Progenitor cell of endocrine pancreas (in vitro differentiated cells): ENCODE measurements at places on chromosomes 2 and 18.

DNA sequence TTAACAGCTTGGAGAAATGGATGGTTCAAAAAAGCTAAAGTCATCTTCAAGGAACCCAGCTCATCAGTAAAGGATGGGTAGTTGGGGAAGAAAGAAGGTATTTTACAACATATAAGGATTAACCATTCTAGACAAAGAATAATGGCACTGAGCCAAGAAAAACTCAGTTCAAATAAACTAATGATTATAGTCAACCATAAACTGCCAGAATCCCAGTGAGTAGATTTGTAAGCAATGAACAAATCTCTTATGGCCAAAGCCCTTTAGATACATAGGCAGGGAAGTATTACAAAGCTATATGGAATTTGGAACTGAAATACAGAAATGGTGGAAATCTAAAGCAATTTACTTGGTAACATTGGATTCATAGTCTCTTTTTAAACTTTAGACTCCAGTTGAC, 92.4 kb upstream of the ZFP36L2 start:
- DNase-seq, result no peak

- no peak for DNase-seq
These were observed 584.2 kb downstream of the SUCLG1 start for GRCh38 chr2:83874712-83875430.

DNA sequence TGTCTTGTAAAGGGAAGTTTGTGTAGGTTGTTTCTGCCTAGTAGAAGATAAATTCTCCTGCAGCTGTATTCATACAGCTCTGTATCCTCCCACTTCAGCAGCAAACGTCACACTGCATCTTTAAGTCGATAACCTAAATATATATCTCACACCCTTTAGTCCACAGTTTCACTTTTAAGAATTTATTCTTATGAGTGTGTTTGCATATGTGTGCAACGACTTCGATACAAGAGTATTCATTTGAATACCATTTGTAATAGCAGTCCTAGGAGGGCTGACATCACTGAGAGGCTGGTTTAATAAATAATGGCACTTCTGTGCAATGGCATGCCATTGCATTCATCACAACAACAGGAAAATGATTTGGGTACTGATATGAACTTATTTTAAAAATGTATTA, 63.8 kb upstream of the MSH6 start:
- no peak for DNase-seq

DNA sequence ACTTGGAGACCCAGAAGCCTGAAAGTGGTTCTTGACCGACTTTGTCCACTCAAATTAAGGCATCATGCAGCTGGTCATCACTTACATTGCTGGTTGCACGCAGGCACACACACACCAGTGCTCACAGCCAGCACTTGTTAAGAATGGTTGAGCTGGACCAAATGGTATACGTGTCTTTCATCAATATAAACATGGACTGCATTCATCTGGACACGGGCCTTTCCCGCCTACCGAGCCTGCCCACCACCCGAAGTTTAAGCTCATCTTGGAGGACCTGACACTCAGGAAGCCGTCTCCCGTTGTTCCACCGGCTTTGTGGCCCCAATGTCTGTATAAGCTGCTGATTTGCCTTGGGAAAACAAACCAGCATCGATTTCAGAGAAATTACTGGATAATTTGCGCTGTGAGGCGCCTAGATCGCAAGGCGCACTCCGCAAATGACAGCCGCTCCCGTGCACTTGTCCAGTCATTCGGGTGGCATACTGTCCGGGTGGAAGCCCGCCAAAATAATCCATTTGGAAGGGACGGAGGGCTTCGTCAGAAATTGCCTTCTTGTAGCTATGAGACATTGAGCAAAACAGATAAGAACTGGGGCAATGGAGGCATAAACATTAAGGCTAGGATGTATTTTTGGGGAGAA, 40.1 kb upstream of the AKAIN1 start:
- no peak for DNase-seq

DNA sequence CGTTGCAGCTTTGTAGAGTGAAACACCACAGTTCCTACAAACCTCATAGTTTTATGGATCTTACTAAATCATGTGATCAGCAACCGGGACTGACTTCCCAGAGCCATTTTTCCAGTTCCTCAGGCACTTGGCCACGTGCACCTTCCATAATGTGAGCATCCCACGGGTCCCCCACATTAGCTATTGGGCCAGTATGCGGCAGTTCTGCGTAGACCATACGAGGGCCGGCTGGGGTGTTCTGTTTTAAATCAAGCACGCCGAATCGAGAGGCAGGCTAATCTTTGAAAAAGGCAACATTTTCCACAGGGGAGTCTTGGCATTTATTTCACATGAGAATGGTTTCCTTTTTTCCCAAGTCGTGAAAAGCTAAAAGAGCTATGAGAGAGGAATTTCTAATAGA, 135.6 kb upstream of the CCDC195 start:
- no peak for DNase-seq

GRCh38 chr18:9696112-9696511, 12.0 kb upstream of the RAB31 start:
- DNase-seq, result no peak

- no peak for DNase-seq
These were observed 205.1 kb upstream of the DPP10 start for GRCh38 chr2:114237331-114237730.

DNA sequence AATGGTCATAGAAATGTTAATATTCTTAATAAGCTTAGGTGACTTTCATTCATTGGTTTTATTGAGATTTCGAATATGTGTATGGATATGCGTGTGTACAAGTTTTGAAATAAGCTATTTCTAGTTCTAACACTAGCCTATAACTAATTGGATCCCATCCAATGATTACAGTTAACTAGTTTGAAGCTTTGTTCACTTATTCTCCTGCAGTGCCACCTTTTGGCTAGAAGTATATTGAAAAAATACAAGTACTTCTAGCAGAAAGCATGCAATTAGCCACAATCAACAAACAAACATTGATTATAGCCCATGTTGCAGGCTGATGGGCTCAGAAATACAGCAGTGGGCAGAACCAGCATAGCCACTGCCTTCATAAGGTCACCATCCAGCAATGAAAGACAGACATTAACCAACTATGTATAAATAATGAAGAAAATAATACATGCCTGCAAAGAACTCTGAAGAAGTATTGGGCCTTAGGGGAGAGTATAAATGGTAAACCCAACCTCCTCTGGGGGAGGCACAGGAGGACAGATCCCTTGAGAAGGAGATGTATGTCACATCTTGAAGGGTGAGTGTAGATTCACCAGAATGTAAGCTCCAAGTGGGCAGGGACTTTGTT, 5.1 kb upstream of the PIEZO2 start:
- no peak for DNase-seq

- DNase-seq, result no peak
These were observed 91.0 kb downstream of the ICA1L start for GRCh38 chr2:202780514-202781021.

DNA sequence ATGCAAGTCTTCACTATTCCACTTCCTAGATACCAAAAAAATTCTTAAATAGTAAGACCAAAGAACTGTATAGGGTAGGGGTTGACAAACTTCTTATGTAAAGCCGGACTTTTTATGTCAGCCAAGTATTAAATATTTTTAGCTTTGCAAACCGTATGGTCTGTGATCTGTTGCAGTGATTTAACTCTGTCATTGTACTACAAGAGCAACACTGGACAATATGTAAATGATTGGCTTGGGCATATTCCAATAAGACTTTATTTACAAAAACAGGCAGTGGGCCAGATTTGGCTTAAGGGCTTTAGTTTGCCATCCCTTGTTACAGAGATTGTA, 48.0 kb downstream of the MGAT5 start:
- DNase-seq, result no peak

DNA sequence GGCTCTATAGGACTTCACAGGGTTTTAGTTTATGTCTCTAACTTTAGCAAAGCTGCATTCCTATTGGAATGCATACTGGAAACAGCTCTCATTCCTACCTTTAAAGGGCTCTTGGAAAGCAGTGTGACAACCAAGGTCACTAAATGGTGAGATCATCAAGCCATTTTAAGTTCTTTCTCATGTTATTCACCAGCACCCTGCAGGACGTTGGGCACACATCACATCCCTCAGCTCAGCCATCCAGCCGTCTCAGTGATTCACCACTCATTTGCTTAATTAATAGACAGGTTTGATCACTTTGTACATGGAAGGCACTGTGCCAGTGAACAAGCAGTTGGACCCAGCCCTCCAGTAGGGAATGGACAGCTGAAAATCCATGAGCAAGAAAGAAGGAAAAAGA, 32.2 kb upstream of the RBM44 start:
- no peak for DNase-seq

GRCh38 chr18:69895066-69896047, 52.3 kb downstream of the CD226 start:
- DNase-seq, result no peak

GRCh38 chr18:22346401-22346952, 71.2 kb downstream of the CTAGE1 start:
- DNase-seq, result no peak

DNA sequence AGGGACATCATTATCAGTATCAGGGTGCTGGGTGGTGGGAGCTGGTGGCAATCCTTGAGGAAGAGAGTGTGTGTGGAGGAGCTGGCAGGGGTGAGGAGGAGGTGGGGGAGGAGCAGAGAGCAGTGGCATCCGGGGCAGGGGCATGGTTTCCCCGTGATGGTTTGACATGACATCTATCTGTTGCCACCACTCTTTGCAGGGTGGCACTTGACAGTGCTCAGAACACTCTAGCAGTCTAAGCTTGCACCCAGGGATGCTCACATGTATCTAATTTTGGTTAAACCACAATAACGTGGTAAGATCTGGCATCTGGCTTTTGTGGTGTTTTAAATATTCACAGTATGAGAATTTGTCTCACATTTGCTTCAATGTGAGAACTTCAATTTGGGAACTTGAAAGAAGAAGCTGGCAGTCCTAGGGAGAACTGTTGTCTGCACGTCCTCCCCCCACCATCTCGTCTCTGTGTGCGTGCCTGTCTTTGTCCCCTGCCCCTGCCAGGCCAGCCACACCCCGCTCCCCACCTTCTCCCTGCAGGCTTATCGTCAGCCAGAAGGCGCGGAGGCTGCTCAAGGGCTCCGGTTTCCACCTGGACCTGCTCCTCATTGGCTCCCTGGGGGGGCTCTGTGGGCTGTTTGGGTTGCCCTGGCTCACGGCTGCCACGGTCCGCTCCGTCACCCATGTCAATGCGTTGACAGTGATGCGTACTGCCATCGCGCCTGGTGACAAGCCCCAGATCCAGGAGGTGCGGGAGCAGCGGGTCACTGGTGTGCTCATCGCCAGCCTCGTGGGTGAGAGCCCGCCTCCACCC, 11.7 kb downstream of the SLC4A3 start:
- DNase-seq, result no peak

DNA sequence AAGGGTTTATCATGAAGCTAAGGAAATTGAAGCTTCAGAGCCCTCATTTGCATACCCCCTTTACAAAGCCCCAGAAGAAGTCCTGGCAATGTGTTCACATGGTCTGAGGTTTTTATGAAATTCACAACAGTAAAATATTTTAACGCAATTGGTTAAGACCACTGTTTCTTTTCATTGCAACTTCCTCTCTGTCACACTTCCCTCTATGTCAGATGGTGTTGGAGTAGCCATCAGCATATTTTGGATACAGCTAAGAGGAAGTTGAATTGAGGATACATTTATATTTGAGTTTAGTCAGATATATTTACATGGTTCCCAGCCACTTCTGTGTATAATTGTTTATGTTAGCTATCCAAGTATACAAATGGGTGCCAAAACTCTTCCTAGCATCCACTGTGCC, 170.0 kb downstream of the TXNL1 start:
- DNase-seq, result no peak

DNA sequence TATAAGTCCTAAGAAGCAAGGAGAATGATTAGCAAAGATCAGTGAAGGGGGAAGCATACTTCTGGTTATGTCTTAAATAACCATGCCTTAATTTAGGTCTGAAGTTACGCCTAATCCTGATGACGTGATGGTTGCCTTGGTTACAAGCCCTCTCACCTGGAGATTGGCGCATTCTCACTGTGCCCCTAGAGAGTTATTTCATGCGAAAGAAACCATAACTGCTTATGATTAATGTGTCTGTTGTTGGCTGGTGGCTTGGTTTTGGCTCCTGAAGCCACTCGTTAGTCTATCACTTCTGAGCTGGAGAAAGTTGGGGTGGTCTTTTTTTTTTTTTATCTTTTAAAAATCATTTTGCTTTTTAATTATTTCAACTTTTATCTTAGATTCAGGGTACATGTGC, 47.0 kb downstream of the TNFRSF11A start:
- DNase-seq, result no peak

- no peak for DNase-seq
These were observed 171.8 kb upstream of the KLF7 start for GRCh38 chr2:207337234-207338219.

DNA sequence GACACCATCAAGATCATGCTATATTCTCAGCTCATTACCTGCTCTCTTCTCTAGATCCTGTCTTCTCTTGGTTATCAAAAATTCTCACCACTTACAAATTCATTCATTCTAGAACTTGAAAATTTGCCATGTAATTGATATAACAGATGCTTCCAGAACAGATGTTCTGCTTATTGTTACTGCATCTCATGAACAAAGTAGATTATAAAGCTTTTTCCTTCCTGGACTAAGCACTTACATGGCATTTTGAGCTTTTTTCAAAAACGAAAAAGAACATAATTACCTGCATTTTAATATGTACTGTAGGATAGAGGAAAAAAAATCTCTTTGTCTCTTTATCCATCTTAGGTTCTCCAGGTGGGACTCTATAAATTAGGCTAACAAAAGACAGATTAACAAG, 79.6 kb upstream of the CREB1 start:
- no peak for DNase-seq

DNA sequence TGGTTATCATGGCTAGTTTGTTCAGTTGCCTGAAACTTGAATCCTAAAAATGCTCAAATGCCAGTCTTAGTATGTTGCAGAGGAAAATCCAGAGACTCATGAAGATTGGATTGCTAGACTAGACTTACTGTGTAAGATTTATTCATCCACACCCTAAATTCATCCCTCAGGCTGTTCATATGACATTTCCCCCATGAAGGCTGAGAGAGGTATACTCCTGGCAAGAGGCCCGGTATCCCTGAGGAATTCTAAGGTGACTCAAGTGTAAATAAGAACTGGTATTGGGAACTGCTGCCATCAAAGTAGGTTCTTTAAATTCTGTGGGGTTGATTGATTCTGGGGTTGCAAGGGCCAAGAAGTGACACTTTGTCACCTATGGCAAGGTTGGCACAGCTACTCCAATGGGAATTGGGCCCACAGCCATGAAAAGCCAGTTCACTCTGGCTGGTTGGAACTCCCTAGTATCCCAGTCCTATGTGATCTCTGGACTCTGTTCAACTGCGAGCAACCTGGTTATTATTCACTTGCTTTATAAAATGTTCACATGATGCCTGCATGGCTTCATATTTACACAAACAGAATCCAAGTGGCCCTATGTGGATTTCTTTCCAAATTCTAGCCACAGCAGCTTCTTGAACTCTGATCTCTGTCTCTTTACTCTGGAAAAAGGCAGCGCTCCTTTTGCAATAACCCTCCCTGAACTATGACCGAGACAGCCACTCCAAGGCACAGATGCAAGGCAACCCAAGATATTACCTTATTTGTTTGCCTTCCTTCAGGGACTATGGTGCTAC, 429.1 kb downstream of the CBLN2 start:
- DNase-seq, result no peak
